ENCODE measurements at places on chromosomes 7 and 10. TPM values are rescaled to one million over a fixed set of nuclear protein-coding genes. Genes with fewer than 3 reads are reported as not detected.

The ARHGEF5 gene
- 13.2 TPM for total RNA-seq

DNA sequence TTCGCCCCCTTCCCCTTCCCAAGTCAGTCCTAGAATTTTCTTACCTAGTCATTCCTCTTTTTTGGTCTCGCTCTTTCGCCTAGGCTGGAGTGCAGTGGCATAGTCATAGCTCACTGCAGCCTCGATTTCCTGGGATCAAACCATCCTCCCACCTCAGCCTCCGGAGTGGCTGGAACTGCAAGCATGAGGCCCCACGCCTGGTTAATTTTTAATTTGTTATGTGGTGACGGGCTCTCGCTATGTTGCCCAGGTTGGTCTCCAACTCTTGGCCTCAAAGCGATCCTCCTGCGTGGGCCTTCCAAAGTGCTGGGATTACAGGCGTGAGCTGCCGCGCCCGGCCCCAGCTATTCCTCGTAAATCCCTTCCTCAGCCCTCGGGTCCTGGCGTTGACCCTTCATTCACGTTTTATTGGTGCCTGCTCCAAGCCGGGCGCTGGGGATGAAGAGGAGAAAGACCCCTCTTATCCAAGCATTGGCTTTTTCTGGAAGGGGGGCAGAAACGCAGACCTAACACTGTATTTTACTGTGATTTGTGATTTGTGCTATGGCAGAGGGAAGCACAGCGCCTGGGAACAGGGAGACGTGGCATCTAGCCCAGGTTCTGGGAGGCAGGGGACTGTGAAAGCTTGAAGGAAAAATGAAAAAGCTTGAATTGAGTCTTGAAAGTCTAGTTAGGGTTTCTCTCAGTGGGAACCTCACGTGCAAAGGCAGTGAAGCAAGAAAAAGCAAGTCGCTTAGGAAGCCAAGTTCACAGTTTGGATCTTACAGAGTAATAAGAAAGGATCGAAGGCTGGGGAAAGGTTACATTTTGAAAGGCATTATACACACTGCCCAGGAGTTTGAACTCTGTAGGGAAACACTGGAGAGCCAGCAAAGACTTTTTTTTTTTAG is 516 bp downstream of the ZNHIT1 start:
- DNase-seq, result no peak

The CPEB3 gene
- total RNA-seq, result 6.7 TPM

- no peak for DNase-seq
Measured at GRCh38 chr7:132551886-132552285, 24.4 kb downstream of the PLXNA4 start.

GRCh38 chr7:105130048-105130447 is 116.0 kb downstream of the KMT2E start:
- no peak for DNase-seq

DNA sequence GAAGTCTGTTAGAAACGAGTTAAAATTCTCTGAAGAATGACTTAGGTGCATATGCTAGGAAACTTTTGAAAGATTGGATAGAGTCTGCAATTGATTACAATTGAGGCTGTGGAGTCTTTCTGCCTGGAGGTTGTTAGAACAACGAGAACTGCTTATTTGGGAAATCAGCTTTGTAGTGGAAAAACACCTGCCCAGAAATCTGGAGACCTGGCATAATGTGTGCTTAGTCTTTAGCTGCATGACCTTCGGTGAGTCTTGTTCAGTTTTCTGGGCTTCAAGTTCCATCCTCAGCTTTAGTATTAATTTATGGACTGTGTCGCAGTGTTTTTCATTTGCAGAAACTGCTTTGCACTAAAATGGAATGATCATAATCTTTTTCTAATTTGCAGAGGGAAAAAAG is 31.7 kb downstream of the CCNY start:
- DNase-seq, result no peak

The TUBB8 gene
- total RNA-seq, result not detected
